Forelimb muscle (tissue), 1 donor: ENCODE measurements at places on chromosomes 5 and 9. TPM values are rescaled to one million over a fixed set of nuclear protein-coding genes. Genes with fewer than 3 reads are reported as not detected.

IL7R gene
- polyA plus RNA-seq = 2.4 TPM

GRCh38 chr5:82388181-82388580 lies 110.0 kb upstream of the RPS23 start:
- no peak for DNase-seq

SEMA6A gene
- 43.9 TPM for polyA plus RNA-seq

TERT gene
- not detected for polyA plus RNA-seq

PCDHGA5 gene
- 2.6 TPM for polyA plus RNA-seq

DNA sequence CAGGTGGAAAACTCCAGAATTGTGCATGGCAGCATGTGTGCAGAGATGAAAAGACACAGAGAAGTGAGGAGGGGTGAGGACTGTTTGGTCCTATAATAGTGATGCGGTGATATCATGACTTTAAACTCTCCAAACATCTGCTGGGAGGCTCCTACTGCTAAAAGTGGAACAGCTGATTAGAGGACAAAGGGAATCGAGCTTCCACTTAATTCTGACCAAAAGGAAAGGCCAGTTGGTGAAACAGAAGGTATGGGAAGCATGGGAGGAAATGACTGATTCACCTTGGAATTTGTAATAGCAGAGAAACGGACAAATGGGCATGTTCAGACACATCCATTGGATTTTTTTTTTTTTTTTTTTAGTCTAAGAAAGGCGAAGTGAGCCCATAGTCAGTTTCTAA lies 67.5 kb upstream of the MAMDC2 start:
- no peak for DNase-seq

- DNase-seq = no peak
These were observed 127.2 kb upstream of the LARP1 start for GRCh38 chr5:154627698-154628678.

- DNase-seq = no peak
These were observed 389.6 kb downstream of the SEMA5A start for GRCh38 chr5:9156282-9156681.

DNA sequence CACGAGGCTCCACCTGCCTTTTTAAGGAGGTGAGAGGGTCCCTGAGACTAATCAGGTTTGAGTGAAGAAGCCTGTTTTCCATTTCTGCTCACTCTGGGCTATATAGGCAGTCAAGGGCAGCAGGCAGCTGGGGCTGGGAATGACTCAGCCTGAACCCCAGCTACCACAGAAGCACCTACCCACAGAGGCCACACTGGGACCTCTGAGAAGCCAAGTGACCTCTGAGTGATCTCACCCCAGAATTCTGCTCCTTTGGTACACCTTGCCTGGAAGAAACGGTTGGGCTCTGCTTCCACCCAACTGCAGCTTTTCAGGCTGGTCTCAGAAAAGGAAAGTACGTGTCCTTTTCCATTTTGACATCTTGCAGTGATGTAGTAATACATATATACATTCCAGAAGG lies 6.8 kb downstream of the FAM219A start:
- DNase-seq = no peak

GRCh38 chr9:107816561-107817021 lies 327.0 kb upstream of the KLF4 start:
- no peak for DNase-seq

SLU7 gene
- 42.7 TPM for polyA plus RNA-seq

LHX2 gene
- polyA plus RNA-seq = 1.9 TPM

RMI1 gene
- 7.9 TPM for polyA plus RNA-seq

AIF1L gene
- polyA plus RNA-seq = 27.8 TPM

- DNase-seq = no peak
These were observed 37.3 kb downstream of the KCTD16 start for GRCh38 chr5:144207875-144208444.

DNA sequence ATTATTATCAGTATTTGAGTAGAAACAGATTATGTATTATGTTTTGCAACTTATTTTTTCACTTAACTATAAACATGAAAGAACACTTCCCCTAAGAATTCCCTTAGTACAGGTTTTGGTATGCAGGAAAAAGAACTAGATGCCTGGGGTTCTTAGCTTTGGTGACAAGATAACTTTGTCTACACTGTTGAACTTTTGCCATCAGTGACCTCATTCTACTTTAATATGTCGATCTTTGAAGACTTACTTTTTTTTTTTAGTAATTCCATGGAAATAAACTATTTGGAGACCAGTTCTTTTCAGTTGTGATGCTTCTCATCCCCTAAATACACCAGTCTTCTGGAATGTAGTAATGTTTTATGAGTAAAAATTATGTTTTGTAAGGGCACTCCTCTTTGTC lies 34.3 kb downstream of the ZNF462 start:
- DNase-seq = peak; percentile 47

TRIM14 gene
- polyA plus RNA-seq = 1.0 TPM

FOXD4 gene
- 2.0 TPM for polyA plus RNA-seq
